ENCODE measurements at places on chromosomes 5 and 9.

- DNase-seq: no peak
Observed at GRCh38 chr9:31394015-31394473, 990.4 kb upstream of the ACO1 start.

- no peak for DNase-seq
Observed at GRCh38 chr5:100899675-100900074, 3.4 kb downstream of the ST8SIA4 start.

- no peak for DNase-seq
Observed at GRCh38 chr9:91949392-91949945, 559 bp downstream of the ROR2 start.

GRCh38 chr9:78714576-78714975 is 417.7 kb downstream of the PSAT1 start:
- DNase-seq: no peak

DNA sequence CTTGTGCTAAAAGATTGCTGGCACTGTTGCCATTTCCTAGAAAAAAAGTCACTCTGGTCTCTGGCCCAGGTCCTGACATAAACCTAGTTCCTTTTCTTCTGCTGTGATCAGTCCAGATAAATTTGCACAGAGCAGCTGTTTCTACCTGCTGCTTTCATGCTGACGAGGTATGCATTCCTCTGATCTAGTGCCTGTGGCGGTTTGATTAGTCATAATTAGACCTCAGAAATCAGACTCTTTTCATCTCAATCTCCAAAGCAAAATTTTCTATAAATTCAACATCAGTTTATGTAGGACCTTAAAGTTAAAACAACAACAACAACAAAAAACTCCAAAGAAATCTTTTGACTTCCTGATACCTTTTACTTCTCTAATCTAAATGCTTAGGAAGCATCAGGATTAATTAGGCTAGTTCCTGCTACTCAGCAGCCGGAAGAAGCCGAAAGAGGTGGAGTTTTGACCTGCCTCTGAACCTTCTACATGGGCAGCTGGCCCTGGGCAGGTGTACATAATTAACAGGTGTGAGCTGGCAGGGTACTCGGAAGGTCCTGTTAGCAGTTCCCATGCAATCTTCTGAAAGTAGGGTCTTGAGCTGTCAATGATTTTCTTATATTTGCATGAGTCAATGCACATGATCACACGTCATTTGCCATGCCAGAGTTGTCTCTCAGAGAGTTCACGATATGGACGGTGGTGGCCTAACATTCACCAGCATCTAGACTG is 83.3 kb upstream of the CCDC112 start:
- peak; percentile 2 for DNase-seq

- no peak for DNase-seq
Observed at GRCh38 chr9:109341561-109341960, 20.7 kb upstream of the EPB41L4B start.

GRCh38 chr9:130030651-130031127 is 12.3 kb downstream of the FNBP1 start:
- DNase-seq: peak; percentile 35

DNA sequence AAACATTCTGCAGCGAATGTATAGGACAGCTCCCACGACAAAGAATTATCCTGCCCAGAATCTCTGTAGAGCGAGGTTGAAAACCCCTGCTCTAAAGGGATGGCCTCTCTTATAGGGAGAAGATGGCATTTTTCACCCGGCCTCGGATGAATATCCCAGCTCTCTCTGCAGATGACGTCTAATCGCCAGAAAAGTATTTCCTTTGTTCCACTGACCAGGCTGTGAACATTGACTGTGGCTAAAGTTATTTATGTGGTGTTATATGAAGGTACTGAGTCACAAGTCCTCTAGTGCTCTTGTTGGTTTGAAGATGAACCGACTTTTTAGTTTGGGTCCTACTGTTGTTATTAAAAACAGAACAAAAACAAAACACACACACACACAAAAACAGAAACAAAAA is 17.4 kb upstream of the RARS1 start:
- DNase-seq: no peak

GRCh38 chr9:69218166-69218565 is 44.1 kb downstream of the TJP2 start:
- no peak for DNase-seq

GRCh38 chr5:133451926-133452325 is 160.4 kb downstream of the FSTL4 start:
- DNase-seq: no peak

DNA sequence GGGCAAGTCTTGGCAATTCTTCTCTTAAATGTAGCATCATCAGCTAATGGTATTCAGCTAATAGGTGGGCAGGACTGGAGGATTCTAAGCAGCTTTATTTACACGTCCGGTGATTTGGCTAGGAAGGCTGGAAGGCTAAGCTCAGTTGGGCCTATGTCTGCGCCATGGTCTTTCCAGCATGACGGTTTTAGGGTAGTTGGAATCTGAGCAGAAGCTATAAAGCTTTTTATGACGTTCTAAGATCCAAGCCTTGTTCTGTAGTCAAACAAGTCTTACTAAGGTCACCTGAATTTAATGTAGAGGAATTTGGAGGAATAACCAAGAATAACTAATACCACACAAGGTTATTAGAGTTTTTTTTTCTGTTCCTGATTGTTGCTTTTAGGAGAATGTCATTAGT is 66.2 kb downstream of the CDC42SE2 start:
- no peak for DNase-seq

DNA sequence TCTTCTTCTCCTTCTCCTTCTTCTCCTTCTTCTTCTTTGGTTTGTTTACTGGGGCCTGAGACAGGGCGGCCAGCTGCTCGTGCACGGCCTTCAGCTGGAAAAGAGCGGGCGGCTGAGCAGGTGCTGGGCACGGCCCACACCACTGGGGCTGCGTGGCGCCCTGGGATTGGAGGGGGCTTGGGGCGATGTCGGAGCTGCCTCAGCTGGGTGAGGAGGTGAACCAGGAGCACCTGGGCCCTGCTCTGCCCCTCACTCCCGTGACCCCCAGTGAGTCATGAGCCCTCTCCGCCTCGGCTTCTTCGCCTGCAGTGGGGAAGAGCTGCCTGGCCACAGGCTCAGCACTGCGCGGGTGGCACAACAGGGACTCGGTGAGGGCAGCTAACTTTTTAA is 14.9 kb downstream of the BRD3OS start:
- no peak for DNase-seq

DNA sequence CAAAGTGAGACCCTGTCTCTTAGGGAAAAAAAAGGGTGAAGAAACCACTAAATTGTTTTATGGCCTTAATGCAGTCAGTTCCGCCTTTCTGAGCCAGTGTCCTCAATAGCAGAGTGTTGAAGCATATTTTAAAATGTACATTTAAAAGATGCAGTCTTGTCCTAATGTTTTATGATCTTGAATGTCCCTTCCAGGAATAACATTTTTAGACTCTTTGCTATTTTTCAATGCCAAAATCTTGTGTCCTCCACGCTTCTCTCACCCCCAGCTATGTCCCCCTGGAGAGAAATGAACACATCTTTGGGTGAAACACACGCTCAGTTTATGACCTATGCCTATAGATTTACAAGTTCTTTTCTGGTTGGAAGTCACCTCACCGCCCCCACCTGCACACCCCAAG is 69.8 kb downstream of the CSNK1A1 start:
- DNase-seq: no peak

DNA sequence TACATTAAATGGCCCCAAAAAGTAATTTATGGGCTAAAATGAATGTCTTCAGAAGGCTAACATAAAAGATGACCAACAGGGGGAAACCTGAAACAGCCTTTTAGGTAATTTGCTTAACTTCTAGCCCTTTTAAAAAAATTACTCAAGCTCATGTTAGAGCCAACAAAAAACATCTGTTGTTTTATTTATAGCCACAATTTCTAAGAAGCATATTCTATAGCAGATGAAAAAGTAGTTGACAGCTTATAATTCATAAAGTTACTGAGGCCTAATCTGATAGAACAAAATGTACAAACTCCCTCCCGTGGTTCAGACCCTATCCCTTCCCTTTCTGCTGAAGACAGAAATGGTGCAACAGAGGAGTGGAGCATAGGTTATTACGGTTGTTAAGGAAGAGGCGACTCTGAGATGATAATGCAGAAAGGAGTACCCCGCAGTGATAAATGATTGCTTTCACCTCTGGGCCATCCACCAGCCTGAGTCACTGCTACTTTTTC is 46.1 kb downstream of the PIK3R1 start:
- DNase-seq: no peak

DNA sequence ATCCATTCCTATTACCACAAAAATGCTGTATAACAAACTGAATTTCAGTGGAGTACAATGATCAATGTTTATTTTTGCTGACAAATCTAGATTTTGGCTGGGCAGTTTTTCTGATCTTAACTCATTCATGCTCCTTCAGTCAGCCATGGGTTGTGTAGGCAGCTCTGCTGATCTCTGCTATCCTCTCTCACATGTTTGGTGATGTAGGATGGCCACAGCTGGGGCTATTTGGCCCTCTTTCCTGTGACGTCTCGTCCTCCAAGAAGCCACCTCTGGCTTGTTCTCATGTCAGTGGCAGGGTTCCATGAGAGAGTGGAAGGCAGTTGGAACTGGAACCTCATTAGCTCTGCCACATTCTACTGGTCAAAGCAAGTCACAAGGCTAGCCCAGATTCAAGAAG is 8.9 kb downstream of the NLN start:
- DNase-seq: no peak

DNA sequence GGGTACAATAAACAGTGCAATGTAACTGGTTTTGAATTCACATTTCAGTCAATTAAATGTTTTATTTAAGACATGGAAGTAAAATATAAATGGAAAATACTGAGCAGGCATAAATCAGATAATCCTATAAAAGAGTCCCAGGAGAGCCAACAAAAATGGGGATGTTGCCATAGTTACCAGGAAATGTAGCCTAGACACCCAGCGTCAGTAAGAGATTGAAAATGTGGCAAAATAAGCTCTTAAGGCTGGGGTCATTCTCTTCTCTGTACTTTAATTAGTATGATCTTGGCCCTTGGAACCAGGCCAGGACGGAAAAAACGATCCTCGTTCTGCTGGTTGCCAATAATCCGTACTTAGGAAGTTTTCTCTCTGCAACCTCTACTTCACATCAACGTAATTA is 18.9 kb upstream of the RASEF start:
- DNase-seq: no peak

GRCh38 chr5:148794729-148795561 is 31.5 kb upstream of the ADRB2 start:
- no peak for DNase-seq

DNA sequence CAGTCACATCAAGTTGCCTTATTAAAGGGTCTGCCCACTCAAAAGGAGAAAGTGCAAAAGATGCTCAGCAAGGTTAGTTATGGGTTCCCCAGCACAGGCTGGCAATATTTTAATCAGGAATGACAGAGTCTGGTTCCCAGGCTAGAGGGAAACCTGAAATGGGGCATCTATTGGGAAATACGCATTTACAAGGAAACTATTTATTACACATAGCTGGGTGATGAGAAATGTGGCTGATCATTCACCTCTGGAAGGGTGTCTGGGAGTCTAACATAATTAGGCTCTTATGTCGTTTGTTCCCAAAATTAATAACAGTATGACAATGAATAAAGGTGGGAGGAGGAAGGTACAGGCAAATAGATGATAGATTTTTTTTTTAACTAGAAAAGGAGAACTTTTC is 314.7 kb downstream of the ENC1 start:
- no peak for DNase-seq

GRCh38 chr5:54415896-54416601 is 39.5 kb upstream of the HSPB3 start:
- no peak for DNase-seq

DNA sequence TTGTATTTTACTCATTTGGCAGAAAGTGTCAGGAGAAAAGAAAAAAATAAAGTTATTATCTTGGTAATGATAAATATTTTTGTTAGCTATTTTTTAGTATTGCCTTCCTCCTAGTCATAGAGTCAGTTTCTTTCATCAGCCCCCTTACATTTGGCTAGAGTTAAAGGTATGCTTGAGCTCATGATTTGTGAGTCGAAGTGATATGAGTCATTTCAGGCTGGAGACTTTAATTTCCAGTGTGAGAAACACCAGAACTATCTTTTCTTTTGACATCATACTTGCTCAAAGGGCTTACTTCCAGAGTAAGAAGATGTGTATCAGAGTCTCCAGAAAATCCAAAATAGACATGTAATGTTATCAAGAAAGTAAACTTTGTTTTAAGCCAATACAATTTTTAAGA is 746.7 kb upstream of the TYRP1 start:
- no peak for DNase-seq

DNA sequence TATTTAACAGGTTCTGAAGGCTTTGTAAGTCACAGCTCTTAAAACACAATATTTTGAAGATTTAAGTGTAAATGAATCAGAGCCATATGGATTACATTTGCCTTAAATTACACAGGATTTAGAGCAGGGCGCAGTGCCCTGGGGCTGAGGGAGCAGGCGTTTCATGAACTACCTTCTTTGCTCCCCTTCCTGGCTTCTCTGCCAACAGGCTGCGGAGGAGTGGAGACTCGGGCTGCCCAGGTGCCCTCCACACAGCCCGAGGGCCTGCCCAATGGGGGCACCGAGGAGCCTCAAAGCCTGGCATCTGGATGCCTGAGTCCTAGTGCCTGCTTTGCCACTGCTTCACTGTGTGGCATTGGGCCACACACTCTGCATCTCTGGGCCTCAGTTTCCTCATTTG is 90.6 kb upstream of the HAND1 start:
- no peak for DNase-seq

DNA sequence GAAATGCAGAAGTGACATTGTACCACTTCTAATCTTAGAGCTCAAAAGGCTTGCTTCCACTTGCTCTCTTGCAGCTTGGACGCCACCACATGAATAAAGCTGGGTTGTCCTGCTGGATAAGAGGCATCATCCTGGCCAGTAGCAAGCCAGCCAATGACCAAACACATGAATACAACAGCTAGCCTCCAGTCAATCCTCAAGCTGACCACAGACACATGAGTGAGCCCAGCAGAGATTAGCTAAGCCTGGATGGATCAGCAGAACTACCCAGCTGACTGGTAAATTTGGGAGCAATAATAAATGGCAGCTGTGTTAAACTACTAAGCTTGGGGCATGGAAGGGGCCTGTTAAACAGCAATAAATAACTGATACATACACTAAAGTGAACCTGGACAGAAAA is 121.1 kb upstream of the SLC12A2 start:
- DNase-seq: no peak

- DNase-seq: peak; percentile 9
Observed at GRCh38 chr5:73446631-73447529, 1.7 kb downstream of the FOXD1 start.

GRCh38 chr9:71709384-71709783 is 58.9 kb downstream of the CEMIP2 start:
- DNase-seq: no peak

- DNase-seq: peak; percentile 22
Observed at GRCh38 chr9:136695955-136696354, 8.7 kb upstream of the AGPAT2 start.

- no peak for DNase-seq
Observed at GRCh38 chr5:116409591-116410296, 164.9 kb downstream of the SEMA6A start.

DNA sequence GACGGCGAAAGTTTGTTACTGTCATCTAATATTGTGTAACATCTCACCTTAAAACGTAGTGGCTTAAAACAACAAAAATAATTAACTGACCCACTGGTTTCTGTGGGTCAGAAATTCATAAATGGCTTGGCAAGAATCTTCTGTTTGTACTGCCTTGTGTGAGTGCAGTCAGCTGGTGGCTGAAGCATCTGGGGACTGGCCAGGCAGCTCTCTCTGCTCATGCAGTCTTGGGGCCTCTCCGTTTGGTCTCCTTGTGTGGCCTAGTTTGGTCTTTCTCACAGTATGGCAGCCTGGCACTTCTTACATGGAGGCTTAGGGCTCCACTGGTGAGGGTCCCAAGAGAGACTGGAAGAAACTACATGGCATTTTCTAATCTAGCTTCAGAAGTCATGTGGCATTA is 49.0 kb upstream of the CTXN3 start:
- DNase-seq: no peak

All from CD4-positive, alpha-beta T cell treated with Interleukin-12 subunit alpha and Interleukin-12 subunit beta, for 1 hour (primary cell).